ENCODE measurements at places on chromosomes 2 and 18.

- no peak for DNase-seq
Observed at GRCh38 chr2:70835643-70836042, at the start of gene CD207. TSS of gene CD207 (minus strand) at chr2:70835816. CDS start at chr2:70835776, 40 bp downstream.

- no peak for DNase-seq
Observed at GRCh38 chr2:156553714-156554442, 117.7 kb downstream of the GPD2 start.

DNA sequence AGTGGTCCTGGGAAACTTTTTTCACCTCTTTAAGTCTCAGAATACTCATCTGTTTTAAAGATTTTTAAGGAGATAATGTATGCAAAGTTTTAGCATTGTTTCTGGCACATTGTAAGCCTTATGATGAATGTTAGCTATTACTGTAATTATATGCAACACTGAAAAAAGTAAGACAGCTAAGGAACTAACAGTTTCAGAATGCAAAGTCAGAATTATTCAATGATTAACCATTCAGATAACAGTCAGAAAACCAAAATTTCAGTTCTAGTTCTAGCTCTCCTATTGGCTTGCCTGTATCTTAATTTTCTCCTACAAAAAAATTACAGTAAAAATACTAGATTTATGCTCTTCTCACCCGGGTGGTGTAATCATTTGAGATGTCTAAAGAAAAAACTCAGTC is 101.1 kb downstream of the SLC4A10 start:
- DNase-seq, result no peak

GRCh38 chr2:191295088-191295487 is 49.9 kb downstream of the MYO1B start:
- no peak for DNase-seq

- DNase-seq, result no peak
Observed at GRCh38 chr2:11354363-11355154, 10.1 kb upstream of the ROCK2 start.

GRCh38 chr2:203582468-203582867 is 47.4 kb upstream of the RAPH1 start:
- peak; percentile 43 for DNase-seq

DNA sequence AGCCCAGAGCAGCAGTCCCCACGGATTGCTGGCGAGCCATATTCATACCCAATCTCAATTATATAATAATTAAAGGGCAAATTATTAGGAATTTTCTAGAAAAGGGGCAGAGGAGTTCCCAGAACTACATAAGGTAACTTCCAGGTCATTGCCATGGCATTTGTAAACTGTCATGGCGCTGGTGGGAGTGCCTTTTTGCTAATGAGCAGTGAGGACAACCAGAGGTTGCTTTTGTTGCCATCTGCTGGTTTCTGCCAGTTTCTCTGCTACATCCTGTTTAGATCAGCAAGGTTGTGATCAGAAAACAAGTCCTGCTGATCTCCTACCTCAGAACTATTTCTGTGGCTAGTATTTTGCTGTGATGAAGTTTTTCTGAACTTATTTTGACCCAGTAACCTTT is 159.8 kb upstream of the PIEZO2 start:
- no peak for DNase-seq

DNA sequence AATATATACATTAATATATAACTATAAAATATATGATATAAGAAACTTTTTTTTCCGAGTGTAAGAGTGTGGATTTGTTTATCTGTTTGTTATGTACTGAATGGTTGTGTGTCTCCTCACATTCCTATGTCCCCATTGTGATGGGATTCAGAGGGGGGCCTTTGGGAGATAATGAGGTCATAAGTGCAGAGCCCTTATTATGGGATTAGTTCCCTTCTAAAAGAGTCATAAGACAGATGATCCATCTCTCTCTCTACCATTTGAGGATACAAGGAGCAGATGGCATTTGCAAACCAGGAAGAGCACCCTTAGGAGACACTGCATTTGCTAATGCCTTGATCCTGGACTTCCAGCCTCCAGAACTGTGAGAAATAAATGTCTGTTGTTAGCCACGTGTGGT is 30.3 kb upstream of the SAP130 start:
- no peak for DNase-seq

DNA sequence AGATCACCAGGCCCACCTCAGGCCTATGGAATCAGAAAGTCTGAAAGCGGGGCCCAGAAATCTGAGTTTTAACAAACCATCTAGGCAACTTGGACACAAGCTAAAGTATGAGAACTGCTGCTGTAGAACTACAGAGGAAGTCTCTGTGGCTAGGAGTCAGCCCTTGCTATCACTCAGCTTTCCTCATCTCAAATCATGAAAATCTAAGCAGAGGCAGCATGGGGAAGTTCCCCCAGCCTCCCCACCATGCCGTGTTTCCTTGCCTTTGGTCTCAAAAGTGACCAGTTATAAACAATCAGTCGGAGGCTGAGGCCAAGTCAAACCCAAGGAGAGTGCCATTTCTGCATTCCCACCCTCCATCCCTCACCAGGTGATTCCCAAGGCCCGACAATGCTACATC is 404.7 kb downstream of the BCL11A start:
- no peak for DNase-seq

GRCh38 chr2:55141572-55142413 is 90.3 kb downstream of the CLHC1 start:
- DNase-seq, result no peak

DNA sequence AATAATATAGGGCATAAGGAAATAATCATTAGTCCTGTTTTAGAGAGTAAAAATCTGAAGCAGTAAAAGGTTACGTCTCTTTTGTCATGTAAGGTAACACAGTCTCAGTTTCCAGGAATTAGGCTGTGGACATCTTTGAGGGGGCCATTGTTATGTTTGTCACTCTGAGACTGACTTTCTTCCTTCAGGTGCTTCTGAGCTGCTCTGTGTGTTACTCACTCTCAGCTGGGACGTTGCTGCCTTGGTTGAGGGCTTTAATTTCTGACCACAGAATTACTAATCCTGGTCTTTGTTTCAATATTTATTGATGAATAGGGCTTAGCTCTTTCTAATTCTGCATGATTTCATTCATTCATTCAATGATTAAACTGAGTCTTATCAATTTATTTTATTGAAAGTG is 55.9 kb upstream of the SLC38A11 start:
- DNase-seq, result no peak

DNA sequence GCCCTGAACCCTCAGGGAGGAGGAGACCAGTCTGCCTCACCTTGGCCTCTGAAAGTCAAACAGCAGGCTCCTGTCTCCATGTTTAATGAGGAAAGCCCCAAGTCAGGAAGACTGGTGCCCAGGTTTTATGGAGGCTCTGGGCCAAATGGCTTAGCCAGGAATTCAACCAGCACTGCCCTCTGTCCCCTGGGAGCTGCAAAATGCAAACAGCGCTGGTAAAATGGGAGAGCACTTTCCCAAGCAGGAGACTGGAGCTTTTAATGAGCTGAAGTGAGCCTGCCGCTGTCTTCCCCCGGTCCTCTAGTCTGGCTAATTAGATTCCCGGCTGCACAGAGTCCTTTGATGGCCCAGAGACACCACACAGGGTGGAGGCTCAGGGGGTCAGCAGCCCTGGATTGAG is 276.0 kb upstream of the TRIB2 start:
- no peak for DNase-seq

DNA sequence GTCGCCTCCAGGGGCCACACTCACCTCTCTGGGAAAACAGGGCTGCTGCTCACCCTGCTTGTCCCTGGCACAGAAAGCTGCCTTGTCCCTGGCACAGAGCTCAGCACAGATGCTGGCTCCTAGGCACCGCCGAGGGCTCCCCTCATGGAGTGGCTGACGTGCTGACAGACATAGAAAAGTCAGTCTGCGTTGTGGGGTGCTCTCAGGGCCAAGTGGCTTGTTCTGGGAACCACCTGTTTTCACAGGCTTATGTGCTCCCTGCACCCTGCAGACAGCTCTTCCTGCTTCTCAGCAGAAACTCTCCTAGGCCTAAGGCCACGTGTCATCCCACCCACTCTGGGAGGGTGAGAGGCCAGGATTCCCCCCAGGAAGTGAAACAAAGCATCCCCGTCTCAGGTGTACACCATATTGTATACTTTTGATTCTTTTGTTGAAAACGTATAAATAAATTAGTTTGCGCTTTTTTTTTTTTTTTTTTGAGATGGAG is 84.7 kb upstream of the TMEM200C start:
- DNase-seq, result no peak

DNA sequence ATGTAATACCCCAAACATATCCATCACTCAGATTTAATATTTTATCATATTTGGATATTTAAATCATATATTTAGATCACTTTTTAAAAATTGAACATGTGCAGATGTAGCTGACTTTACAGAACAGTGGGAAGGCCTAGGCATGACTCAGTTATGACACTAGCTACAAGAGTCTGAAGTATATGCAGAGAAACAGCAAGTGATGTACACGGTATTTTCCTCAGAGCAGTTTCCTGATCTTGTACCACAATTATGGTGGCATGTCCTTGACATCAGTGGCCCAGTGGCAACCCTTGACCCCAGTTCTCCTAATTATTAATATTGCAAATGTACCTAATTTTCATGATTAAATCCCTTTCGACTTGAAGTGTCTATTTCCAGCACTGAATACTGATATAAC is 28.2 kb downstream of the CDKL4 start:
- DNase-seq, result no peak

DNA sequence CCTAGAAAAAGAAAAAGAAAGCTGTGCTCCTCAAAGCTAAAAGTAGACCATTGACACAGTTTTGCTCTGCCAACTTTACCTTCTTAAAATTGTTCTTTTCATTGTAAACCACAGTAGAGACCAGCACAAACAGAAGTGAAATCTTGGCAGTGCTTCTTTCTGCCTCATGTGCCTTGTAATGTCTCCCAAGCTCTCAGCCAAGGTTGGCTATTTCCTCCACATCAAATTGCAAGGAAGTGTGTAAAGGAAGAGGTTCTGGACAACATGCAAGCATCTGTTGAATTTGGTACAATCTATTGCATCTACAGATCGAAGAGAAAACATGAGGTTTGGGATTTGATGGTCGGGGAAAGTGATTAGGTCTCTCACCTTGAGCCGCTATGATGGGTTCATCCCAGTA is 83.3 kb upstream of the PNPT1 start:
- no peak for DNase-seq

GRCh38 chr2:70608373-70608772 is 54.7 kb upstream of the TGFA start:
- no peak for DNase-seq

- no peak for DNase-seq
Observed at GRCh38 chr2:41498781-41499180, 549.0 kb upstream of the PKDCC start.

DNA sequence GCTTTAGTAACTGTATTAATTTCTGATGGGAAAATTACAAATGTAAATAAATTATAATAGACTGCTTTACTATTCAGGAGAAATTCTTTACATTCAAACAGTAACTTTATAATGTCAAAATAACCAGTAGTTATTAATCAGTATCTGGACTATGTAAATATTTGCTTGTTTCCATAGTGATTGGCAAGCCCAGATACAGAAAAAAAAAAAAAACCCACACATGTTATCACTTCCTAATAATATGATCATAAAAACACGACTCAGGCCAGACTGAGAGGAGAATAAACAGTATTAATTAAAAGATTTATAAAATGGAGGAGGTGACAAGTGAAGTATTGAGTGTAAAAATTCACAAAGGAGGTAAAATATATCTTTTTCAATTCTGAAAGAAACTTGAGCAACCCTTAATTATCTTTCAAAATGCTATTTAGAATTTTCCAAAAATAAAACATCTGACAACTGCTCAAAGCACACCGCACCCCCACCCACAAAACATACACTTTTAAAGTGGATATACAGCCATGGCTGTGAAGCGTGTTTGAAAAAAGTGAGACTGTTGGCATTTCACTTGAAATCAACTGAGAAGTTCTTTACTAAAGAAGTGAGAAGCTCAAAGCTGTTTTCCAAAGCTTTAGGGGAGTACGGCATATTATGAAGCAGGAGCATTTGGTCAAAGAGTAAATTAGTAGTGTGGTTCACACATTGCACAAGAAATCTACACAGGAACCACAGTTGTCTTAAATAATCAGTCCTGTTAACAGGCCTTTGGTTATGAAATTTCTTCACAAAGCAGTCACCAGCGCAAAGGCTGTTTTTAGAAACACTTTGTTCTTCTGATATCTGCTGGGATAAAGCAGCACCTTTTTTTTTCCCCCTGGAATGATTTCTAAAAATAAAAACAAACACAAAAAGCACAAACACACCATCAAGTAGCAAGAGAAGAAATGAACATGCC is 475.8 kb downstream of the TXNL1 start:
- DNase-seq, result peak; percentile 25

DNA sequence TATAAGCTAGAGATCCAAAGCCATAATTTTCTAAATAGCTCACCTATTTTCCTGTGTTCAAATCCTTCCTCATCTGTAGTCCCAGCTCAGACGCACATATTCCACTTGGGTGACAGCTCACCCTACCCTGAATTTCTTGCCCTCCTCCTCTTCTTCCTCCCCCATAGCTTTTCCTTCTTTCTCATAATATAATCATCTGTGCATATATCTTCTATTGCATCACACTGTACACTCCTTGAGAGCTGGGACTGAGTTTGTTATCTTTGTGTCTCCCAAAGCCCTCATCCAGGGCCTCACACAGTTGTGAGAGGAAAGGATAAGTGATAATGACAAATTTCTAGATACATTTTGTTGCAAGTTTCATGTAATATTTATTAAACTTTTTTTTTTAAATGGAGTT is 55.9 kb upstream of the RTN4 start:
- DNase-seq, result no peak

- DNase-seq, result no peak
Observed at GRCh38 chr2:203804764-203805485, 62.6 kb upstream of the CTLA4 start.

GRCh38 chr2:70160545-70160944 is 30.3 kb downstream of the C2orf42 start:
- DNase-seq, result no peak

- DNase-seq, result no peak
Observed at GRCh38 chr2:230790981-230791380, 73.8 kb upstream of the ITM2C start.

DNA sequence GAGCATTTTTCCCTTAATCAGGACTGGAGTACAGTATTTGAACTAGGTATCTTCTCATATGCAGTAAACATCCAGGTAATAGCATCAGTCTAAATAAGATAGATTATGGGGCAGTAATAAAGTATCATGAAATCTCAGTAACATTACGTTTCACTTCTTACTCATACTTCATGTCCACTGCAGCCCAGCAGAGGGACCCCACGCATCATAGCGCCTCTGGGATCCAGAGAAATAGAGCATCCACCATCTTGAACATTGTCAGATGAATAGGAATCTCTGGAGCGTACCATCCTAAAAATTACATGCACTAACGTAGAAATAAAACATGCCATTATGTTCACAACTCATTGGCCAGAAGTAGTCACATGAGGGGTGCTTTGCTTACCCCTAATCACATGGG is 499.0 kb downstream of the CPS1 start:
- DNase-seq, result no peak

GRCh38 chr2:119308793-119309330 is 57.8 kb downstream of the C2orf76 start:
- DNase-seq, result no peak

DNA sequence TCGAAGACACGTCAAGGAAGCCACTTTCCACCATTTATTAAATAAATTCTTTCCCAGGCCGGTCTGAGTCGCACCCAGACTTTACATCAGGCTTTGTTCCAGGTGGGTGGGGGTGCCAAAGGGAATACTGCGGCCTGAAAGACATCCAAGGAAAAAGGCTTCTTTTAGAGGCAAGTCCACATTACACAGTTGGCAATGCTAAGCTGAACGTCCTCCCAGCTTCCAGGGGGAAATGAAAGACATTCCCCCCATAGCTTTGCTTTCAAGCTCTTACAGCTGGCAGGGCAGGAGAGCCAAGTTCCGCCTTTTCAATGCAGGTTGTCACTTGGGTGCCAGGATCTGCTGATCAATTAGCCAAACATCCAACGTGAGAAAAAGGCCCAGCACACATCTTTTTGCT is 36.5 kb upstream of the PTPN4 start:
- DNase-seq, result no peak
